Left kidney (tissue), 8 donors: ENCODE measurements at places on chromosomes 7 and 10. TPM values are rescaled to one million over a fixed set of nuclear protein-coding genes. Genes with fewer than 3 reads are reported as not detected.
A peak's percentile ranks its signal among the peaks of the same experiment; 100 is the strongest.

The COL26A1 gene
- 22.5 TPM for polyA plus RNA-seq

DNA sequence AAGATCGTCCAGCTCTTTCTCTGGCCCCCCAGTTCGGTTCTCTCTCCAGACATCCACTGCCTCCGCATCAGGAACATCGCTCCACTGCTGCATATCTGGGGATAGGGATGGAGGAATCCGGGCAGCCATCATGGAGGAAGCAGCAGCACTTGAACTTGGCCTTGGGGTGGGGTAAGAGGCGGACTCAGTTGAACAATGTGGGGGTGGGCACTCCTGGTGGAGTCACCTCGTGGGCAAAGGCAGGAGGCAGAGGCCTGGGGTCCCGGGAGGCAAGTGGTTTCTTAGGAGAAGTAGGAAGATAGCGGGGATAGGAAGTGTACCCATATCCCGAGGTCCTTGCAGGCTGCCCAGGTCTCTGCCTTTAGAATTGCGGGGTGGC, 98.3 kb downstream of the CHST15 start:
- no peak for DNase-seq

DNA sequence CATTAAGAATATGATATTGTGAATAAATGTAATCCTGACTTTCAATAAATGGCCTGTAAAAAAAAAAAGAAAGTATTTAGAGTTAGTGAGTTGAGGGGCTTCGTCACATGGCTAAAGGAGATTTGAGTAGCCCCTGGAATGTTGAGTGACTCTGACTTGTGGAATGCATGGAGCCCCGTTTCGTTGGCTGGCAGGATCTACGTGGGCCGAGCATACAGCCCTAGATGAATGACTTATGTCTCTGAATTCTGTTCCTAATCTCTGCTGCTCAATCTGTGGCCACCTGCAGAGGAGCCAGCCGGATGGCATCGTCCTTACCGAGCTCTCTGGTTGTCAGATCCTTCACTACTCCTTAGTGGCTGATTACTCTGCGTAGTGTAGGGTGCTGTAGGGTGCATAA, 155.7 kb downstream of the MGMT start:
- no peak for DNase-seq

DNA sequence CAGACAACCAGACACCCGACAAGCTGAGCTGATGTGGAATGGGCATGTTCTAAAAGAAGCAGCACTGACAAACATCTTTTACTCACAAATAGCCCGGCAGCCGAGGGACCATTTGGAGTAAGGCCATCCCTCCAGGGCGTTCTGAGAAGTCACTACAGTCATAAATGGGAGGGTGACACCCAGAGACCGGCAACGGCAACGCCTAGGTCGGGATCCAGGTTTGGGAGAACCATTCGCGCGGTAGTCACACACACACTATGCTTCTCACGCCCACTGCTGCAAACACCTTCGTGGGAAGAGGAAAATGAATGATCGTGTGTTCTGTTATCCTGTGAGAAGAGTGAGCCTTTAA, 9.8 kb downstream of the TNS3 start:
- no peak for DNase-seq

The OGDHL gene
- 45.7 TPM for polyA plus RNA-seq

GRCh38 chr7:29078311-29079260, 67.8 kb downstream of the CPVL start:
- DNase-seq, result no peak

The CPA4 gene
- 0.55 TPM for polyA plus RNA-seq

- no peak for DNase-seq
Observed at GRCh38 chr10:13674645-13675588, 88.2 kb downstream of the PRPF18 start.

DNA sequence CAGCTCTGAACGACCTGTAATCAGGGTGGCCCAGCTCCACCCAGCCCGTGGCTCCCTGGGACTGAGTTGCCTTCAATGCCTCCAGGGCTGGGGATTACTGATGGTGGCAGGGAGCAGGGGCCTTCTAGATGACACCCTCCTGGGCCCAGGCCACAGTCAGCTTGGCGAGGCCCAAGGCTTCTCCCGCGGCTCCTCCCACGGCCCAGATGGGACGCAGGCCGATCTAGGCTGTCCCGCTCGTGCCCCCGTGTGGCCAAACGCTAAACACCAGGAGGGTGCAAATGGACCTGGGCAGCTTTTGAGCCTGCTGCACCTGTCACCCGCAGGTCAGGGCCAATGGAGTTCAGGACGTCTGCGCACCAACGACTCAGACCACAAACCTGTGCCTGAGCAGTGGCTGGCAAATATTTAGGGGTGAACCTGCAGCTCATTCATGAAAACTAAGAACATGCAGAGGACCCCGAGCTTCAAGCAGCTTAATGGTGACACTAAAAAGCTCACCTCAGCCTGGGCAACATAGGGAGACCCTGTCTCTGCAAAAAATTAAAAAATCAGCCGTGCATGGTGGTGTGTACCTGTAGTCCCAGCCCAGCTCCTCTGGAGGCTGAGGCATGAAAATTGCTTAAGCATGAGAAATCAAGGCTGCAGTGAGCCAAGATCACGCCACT, 43.2 kb downstream of the ASB13 start:
- DNase-seq, result peak; percentile 76

The FXYD4 gene
- polyA plus RNA-seq, result not detected

GRCh38 chr10:115335366-115335765, 242.2 kb downstream of the ATRNL1 start:
- no peak for DNase-seq
